ENCODE measurements at places on chromosomes 7 and 10.

DNA sequence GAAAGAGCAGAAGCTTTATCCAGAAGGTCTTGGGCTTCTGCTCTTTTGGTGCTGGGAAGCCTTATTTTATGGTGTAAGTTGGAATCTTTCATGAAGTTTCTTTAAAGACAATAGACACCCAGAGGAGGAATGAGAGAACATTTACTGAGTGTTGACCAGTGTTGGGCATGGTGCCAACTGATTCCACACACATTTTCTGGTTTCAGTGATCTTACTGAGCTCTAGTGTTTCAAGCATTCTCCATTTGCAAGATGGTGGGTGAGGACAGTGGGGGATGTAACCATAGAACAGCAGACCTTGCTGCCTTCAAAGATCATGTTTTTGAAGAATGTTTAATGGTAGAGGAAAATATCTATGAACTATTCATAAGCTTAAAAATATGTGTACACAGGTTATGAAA, 114.6 kb downstream of the LRMDA start:
- no peak for DNase-seq

GRCh38 chr10:77541247-77541646, 96.4 kb downstream of the KCNMA1 start:
- DNase-seq = no peak

- no peak for DNase-seq
Measured at GRCh38 chr7:28509251-28510025, 97.1 kb downstream of the CREB5 start.

DNA sequence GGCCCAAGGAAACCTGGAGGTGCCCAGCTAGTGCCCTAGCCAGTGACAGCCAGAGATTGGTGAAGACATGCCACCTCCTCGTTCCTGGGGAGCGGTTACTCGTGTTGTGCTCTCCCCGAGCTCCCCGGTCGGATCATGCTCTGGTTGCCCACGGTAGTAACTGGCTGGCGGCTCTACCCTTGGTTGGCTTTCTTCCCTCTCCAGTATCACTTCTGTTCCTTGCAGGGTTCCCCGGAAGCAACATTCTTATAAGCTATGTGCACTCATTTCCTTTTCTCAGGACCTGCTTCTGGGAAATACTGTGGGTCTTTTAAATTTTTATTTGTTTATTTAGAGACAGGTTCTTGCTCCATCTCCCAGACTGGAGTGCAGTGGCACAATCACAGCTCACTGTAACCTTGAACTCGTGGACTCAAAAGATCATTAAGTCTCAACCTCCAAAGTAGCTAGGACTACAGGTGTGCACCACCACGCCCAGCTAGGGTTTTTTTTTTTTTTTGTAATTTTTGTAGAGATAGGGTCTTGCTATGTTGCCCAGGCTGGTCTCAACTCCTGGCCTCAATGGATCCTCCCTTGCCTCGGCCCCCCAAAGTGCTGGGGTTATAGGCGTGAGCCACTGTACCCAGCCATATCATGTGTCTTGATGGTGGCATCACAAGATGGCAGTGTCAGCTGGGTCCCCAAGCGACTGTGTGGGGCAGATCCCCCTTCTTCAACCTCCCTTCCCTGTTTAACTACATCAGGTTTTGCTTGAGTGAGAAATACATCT, 6.9 kb upstream of the CALHM1 start:
- no peak for DNase-seq

DNA sequence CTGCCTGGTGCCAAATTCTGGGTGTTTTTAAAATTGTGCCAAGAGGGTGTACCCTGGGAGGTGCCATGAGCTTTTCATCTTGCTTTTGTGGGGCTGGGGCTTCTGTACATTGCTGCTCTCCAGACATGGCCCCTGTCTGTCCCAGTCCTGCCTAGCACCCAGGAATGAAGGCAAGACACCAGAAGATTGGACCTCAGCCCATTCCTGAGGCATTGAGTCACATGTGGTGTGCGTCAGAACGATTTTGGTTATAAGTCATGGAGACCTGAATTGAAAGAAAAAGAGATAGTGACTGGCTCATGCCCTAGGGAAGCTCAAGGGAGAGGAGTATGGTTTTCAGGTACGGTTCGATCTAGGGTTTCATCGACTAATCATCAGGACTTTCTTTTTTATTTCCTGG, 493.2 kb downstream of the TYW1 start:
- no peak for DNase-seq

GRCh38 chr7:157502701-157503111, 165.9 kb downstream of the DNAJB6 start:
- no peak for DNase-seq

GRCh38 chr7:131372554-131372953, 44.9 kb downstream of the MKLN1 start:
- DNase-seq = no peak

DNA sequence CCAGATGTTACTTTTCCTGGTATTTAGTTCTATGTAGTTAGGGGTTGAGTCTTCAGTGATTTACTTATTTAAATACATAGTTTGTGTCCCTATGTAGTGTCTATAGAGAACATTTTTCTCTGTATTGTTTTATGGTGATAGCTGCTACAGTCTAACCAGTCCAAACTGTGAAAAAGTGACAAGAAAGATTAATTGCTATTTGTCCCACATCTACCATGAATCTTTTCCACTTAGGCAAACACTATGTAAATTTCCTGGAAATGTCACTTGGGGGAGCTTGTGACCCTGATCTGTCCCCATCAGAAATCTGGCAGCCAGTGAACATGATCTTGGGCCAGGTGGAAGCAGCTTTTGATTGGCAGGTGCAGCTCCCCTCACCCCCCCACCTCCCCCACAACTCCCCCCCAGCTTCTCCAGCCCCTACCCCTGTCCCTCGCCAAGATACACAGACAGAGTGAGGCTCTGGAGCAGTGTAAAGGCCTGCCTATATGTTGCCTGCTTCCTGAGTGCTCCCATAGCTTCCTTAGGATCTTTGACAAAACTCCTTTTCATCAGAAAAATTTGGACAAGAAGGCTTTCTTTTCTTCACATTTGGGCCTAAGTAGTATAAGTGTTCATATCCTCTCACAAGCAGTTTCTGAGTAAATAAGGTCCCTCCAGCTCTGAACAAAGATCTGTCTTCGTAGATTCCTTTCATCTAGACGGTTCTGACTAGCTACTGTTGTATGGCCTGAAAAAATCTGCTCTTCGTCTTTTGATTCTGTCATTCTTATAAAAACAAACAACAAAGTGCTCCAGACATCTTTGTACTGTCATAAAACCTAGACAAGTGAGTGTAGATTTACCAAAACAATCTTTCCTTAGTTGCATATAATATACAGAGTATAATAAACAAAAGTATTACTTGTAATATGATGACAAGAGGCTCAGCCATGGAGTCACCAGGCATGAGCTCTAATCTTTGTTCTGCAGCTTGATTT, 31.5 kb upstream of the SLC13A1 start:
- DNase-seq = no peak

DNA sequence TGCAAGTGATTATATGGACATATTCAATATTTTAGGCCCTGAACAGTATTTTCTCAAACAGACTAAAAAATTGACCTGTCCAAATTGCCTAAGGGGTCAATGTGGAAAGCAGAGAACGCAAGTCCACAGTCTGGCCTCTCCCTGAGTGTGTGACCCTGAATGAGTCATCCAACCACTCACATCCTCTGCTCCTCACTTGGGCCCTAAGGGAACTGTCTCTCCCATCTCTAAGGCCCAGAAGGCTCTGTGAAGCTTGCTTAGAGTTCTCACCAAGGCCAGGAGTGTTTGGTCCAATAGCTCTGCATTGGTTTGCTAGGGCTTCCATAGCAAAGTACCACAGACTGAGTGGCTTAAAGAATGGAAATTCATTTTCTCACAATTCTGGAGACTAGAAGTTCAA, 155.1 kb downstream of the LSM5 start:
- no peak for DNase-seq

- no peak for DNase-seq
Measured at GRCh38 chr10:23199768-23200511, 7.8 kb downstream of the PTF1A start.

DNA sequence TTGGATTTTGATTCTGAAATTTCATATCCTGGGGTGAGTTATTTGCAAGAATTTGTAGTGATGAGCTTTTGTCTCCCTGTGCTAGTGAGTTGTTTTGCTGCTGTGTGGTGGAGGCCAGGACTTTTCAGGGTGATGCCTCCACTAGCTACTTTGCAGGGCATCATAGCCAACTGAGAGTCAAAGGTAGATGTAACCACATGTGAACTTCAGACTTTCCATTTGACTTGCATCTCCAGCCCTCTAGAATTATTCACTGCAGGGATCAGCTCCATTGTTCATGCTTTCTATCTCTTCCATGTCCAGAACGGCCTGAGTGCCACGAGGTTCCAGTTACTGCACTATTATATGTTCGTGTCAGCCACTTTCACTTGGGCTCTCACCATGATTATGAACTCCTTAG, 534.3 kb downstream of the GRM8 start:
- DNase-seq = no peak

DNA sequence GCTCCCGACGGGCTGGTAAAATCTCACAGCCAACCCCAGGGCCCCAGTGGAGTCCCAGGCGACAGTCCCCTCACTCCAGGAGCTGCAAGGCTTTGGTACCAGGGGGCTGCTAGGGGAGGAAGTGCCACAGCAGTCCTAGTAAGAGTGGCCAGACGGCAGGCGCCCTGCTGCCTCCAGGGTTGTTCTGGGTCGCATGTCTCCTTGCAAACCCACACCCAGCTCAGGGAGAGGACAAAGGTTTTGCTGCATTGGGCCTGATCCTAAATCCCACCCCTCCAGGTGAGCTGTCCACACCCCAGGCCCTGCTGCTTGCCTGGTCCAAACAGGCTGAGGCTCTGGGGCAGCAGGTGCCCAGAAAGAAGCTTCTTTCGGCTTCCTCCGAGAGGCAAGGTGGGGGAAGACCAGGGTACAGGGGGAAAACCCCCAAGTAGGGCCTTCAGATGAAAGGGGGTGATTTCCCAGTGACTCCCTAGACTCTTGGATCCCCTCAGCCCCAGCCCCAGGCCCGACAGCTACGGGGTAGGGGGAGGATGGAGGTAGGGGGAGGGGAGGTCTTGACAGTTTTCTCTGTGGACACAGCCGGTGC, 4.2 kb upstream of the KCP start:
- DNase-seq = no peak

DNA sequence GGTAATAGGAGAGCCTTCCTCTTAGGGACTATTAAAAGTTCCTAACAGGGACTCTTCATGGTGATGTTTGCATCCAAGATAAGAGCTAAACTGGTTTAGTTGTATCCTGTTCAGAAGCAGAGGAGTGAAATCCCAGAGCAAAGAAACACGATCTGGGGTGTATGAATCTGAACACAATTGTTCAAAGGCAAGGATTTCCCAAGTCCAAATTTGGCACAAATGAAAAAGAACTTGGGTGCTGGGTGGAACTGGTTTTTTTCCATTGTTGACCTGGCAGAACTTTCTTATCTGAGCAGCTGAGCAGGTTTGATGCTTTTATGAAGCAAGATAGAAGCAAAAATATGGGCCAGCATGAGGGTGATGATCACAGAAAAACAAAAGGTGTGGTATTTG, 6.0 kb downstream of the AGFG2 start:
- no peak for DNase-seq

DNA sequence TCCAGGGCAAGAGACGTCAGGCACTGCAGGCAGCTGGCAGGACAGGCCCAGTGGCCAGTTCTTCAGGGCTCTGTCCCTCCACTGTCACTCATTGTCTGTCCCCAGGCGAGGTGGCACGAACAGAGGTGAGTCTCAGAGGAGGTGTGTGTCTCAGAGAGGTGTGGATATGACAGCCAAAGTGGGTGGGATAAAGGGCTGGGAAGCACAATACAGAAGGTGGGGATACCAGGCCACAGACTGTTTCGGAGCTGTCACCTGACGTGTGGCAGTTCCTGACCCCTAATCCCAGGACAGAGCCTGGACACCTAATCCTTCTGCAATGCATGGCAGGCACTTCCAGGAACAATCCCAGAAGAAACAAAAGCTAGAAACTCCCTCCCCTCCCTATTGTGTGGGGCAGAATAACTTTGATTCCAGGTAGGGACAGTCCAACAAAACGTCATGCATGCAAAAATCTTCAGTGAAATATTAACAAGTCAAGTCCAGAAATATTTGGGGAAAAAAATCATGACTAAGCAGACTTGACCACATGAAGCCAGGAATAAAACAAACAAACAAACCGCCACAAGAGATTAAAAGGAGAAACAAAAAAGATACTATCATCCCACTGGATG, 11.6 kb downstream of the KLRG2 start:
- DNase-seq = no peak

- DNase-seq = no peak
Measured at GRCh38 chr7:94949532-94949931, 42.1 kb downstream of the PPP1R9A start.

DNA sequence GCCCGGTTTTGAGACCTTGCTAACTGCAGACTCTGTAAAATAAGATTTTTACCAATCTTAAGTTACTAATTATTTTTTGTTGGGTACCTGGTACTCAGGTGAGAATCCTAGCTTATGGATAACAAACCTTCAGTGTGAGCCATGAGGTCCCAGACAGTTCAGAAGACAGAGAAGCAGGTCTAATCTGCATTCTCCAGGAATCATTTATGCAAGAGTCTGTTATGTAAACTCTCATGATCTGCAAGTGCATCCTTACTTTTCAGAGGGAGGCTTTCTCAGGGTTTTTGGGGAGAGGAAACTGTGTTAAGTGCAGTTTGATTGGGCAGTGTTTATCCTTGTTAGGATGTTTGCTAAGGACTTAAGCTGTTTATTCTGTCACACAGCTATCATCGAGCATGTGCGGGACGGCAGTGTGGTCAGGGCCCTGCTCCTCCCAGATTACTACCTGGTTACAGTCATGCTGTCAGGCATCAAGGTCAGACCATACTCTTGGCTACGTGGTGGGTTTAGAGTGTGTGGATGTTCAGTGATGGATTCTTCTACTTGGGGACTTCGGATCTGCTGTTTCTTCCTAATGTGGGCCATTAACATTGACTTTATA, 50.2 kb downstream of the SND1 start:
- no peak for DNase-seq

DNA sequence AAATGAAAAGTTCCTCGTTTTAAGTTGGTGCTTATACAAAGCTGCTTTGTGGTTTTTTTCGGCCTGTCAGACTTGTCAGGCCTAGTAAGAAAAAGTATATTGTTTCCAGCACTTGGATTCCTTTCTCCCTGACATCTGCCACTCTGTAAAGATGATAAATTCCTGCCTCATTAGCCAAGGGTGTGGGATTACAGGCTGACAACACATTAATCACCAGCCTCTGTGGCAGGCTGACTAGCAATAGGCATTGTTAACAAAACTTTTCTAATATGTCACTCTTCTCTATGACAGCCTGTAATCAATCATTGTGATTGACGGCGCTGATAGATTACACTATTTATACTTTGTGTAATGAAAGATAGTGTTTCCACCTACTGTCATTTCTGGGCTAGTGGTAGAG, 682.5 kb downstream of the LRMDA start:
- DNase-seq = no peak

GRCh38 chr10:93090619-93091018, 16.9 kb downstream of the CYP26A1 start:
- DNase-seq = no peak

DNA sequence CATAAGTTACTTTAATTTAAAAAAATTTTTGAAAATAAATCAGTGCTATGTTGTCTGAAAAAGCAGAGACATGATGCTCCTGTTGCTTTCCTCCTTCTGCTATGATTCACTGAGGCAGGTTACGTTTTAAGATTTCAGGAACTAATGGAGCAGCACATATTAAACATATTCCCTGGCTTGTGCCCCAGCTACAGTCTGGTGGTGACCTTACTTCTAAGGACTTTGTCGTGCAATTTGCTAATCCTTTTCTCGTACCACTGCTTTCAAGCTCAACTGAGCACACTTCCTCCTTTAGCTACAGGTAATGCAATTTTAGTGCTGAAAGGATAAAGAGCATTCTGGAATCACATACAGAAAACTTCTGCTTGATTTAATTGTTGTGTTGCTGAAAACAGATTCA, 16.2 kb upstream of the PRR15 start:
- DNase-seq = no peak

- no peak for DNase-seq
Measured at GRCh38 chr7:92797284-92797683, 39.1 kb downstream of the CDK6 start.
